ENCODE measurements at places on chromosomes 6 and 20. TPM values are rescaled to one million over a fixed set of nuclear protein-coding genes. Genes with fewer than 3 reads are reported as not detected.

DNA sequence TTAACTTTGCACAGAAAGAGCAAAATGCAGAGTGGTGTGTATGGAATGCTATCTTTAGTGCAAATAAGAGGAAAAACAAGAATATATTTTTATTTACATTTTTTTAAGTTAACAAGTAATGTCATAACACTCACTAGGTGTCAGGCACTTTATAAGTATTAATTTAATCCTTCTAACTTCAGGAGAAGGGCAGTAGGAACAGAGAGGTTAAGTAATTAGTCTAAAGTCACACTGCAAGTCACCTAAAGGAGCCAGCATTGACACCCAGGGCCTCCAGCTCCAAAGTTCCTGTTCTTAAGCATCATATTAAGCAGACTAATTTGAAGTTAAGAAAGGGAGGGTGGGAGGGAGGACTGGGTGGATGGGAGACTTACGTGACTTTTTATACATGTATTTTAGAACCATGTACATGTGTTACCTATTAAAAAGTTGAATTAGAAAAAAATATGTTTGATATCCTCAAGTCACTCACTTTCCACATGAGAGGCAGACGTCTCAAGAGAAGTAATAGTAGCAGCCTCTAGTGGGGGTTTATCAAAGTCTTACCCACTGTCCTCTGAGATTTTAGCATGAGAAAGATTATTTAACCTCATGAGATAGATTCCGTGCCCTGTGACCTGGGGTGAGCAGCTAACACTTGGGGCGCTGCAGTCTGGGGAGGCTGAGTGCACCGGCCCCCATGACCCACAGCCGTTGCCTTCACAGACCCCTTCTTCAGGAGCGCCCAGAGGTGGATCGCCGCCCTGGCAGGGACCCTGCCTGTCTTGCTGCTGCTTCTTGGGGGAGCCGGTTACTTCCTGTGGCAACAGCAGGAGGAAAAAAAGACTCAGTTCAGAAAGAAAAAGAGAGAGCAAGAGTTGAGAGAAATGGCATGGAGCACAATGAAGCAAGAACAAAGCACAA is 7.0 kb downstream of the BTN3A1 start:
- DNase-seq, result no peak

DNA sequence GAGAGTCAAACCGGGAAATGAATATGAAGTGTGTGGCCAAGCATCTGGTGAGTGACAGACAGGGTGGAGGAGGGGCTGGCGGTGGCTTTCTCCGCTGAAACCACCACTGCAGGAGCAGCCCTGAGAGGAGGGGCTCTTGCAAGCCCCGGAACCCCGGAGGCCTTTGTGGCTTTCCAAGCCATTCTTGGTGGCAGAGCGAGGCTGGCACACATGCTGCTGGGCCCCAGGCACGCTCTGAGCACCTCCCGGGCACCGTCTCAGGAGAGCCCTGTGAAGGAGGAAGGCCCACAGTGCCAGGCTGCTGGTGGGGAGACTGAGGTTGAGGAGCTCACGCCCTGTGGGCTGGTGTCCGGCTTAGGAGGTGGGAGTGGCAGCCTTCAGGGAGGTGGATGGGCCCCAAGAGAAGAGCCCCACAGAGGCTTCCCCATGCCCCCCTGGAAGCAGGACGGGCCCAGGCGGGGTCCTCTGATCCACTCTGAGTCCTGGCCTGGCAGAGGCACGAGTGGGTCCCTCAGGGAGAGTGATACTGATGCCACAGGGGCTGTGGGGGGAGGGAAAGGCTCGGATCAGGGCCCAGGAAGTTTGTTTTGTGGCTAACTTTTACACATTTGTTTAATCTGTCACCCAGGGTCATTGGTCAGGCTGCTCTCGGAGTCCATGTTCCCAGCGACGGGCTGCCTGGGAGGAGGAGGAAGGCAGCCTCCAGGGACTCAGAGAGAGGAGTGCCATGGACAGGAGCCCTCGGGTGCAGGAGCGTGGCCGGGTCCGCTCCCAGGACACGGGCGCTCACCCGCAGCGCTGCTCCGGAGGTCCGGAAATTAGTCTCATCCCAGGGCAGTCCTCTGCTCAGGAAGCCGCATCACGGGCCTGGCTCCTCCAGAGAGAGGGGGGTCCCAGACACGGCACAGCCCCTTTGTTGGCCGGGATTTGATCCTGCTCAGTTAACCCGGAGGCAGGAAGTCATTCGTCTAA is 170.7 kb downstream of the ERMARD start:
- no peak for DNase-seq

DNA sequence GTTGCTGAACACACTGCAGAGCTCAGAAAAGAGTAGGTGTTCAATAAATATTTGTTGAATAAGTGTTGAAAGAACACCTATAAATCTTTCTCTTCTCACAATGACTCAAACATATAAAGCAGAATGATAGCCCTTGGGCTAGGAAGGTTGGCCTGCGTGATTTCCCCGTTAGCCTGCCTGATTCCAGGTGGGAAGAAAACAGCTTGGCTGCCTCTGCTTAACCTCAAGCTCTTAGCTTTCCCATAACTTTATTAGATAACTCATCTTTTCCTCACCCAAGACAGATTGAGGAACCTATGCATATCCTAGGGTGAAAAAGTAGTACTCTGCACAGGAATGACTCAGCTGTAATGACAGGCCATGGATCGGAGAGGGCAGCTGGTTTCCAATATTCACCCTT is 300.3 kb upstream of the ID4 start:
- DNase-seq, result no peak

DNA sequence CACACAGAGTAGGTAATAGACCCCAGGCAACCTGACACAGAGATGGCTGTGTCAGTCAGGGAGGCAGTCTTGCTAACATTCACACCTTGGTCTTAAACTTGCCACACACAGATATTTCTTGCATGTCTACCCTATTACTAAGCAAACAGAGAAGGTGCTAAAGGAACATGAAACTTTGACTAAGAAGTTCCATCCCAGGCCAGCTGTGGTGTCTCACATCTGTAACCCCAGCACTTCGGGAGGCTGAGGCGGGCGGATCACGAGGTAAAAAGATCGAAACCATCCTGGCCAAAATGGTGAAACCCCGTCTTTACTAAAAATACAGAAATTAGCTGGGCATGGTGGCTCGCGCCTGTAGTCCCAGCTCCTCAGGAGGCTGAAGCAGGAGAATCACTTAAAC is 222.4 kb upstream of the JARID2 start:
- DNase-seq, result peak; percentile 3

DNA sequence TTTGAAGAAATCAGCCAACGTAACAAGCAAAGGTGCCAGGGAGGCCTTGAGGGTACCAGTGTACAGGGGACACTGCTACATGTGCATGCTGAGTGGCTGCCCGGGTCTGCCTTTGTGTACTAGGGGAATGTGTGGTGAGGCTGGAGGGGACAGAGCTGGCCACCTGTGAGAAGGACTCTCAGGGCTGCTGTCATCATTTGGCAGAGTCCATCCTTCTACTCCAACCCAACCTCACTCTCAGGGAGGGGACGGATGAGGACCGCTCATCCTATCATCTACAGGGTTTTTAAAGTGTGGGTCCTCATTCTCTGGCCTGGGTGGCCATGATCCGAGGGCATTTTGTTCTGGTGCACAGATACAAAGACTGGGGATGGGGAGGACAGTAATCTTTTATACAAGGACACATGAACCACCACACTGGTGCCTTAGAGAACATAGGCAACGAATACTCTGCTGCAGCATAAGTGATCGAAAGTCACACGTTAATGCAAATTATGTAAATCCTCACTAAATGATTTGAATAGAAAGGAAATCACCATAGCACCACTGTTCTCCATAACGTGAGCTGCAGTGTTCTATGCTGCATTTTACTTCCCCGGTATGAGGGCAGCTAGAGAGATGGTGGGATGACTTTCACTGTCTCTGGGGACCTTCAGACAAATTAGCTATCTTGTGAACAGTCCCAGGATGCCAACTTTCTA is 181.4 kb downstream of the GMPR start:
- no peak for DNase-seq

DNA sequence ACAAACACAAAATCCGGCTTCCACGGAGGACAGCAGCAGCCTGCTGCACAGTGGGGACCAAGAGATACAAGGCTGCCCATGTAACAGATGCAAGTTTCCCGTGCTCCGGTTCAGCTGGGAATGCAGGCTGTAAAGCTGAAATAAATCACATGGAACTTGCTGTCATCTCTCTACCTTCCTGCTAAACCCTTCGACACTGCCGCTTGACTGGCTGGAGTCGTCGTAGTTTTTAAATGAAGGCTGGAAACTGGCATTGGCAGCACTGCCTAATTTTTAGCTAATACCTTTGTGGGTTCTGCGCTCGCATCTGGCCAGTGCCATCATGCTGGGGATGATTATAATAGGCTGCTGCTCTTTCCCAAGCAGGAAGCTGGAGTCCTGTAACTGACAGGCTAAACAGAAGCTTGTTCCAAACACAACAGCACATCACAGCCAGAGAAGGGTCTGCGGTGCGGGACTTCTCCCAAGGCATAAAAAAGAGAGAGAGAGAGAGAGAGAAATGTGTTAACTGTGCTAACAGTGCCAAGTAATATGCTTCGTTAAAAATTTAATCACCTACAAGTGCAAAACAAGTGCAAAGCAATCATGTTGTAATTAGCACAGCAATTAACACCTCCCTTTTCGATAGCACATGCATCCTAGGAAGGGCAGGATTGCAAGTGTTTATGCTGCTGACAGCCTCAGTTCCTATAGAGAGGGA is 146.1 kb downstream of the TFAP2A start:
- DNase-seq, result no peak

DNA sequence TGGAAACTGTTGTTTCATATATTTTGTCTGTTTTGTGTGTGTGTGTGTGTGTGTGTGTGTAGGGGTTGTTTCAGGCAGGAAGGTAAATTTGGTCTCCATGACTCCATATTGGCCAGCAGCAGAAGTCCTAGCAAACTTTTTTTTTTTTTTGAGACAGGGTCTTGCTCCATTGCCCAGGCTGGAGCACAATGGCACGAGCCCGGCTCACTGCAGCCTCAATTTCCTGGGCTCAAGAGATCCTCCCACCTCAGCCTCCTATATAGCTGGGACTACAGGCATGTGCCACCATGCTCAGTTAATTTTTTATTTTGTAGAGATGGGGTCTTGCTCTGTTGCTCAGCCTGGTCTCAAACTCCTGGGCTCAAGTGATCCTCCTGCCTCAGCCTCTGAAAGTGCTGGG is 75.8 kb downstream of the PRDM1 start:
- no peak for DNase-seq

GRCh38 chr6:153215242-153215641 is 84.2 kb upstream of the RGS17 start:
- no peak for DNase-seq

DNA sequence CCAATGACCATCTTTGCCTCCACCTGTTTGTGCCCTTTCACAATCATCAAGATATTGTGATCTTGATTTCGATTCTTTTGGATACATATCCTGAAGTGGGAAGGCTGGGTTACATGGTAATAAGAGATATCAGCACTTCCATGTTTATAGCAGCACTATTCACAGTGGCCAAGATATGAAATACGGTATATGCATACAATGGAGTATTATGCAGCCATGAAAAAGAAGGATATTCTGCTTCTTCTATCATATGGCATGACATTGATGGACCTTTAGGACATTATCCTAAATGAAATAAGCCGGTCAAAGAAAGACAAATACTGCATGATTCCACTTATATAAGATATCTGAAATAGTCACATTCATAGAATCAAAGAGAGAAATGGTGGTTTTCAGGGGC is 144.0 kb downstream of the CCDC170 start:
- DNase-seq, result no peak

SIRPG gene
- 26.9 TPM for total RNA-seq

WASF1 gene
- 1.1 TPM for total RNA-seq
